ENCODE measurements at places on chromosomes 2 and 18.

GRCh38 chr2:55138014-55138881 is 88.0 kb upstream of the RTN4 start:
- ATAC-seq: no peak

DNA sequence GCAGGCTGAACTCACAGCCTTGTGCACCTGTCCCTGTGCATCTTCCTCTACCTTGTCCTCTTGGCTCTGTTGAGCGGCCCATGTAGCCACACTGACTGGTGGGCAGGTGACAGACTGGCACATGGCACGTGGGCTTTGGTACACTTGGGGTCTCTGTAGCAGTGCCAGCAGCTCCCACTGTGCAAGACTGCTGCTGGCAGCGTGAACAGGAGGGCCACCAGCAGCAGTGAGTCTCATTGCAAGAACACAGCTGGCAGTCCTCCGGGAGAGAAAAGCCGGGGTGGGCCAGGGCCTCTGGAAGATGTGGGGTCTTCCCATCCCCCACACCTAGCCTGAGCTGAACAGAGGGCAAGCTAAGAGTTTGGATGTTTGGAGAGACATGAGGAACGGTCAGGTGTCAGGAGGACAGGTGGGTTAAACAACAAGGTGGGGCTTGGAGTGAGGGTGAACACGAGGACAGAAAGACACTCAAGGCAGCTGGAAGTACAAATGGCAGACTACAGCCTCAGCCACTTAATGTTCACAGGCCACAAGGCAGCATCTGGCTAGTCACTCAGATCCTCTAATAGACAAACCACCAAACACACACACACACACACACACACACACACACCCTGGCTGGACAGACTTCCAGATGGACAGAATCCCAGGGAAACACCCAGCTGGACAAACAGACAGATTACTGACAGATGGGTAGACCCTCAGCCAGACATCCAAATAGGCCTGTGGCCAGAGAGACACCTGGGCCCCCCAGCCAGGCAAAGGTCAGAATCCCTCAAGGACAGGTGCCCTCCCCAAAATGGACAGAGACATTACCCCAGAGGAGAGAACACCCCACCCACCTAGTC is 2.3 kb upstream of the PTPN18 start:
- ATAC-seq: no peak

- ATAC-seq: peak; percentile 23
Measured at GRCh38 chr2:127083819-127084503, 23.0 kb downstream of the BIN1 start.

- peak; percentile 62 for ATAC-seq
Measured at GRCh38 chr2:181466661-181467576, 9.7 kb downstream of the ITGA4 start.
